ENCODE measurements at places on chromosomes 2 and 18.

DNA sequence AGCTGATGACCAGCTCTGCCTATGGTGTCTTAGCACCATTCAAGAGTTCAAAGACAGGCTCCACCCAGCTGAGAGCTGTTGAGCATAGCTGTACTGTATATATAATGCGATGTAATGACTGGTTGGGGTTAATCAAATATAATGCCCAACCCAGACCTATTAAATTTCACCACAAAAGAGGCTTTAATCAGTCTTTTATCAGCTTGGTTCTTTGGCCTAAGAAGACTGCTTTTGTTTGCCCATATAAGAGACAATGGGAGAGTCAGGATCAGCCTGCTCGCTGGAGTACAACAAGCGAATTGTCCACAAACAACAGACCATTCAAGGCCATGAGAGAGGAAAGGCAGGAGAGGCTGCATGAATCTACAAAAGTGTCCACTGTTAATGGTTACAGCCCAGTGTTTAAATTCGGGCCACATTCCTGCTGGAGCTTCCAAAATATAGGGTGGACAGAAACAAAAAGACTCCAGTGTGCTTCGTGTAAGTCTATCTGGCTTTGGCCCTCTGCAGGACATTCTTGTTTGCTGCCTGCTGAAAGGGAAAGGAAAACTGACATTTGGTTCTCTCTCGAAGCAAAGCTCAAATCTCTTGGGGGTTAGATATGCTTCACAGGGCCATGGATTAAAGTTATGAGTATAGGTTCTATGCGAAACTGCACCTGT is 299.0 kb upstream of the FBXO11 start:
- no peak for DNase-seq

- no peak for DNase-seq
Measured at GRCh38 chr18:35071819-35072247, 30.6 kb downstream of the MAPRE2 start.

GRCh38 chr18:58842978-58843687 is 21.5 kb upstream of the ZNF532 start:
- DNase-seq, result no peak

GRCh38 chr18:2902327-2902726 is 55.5 kb downstream of the EMILIN2 start:
- DNase-seq, result no peak

GRCh38 chr2:235168174-235168979 is 216.6 kb downstream of the SH3BP4 start:
- DNase-seq, result no peak

GRCh38 chr2:138455275-138455674 is 46.3 kb upstream of the SPOPL start:
- DNase-seq, result no peak

DNA sequence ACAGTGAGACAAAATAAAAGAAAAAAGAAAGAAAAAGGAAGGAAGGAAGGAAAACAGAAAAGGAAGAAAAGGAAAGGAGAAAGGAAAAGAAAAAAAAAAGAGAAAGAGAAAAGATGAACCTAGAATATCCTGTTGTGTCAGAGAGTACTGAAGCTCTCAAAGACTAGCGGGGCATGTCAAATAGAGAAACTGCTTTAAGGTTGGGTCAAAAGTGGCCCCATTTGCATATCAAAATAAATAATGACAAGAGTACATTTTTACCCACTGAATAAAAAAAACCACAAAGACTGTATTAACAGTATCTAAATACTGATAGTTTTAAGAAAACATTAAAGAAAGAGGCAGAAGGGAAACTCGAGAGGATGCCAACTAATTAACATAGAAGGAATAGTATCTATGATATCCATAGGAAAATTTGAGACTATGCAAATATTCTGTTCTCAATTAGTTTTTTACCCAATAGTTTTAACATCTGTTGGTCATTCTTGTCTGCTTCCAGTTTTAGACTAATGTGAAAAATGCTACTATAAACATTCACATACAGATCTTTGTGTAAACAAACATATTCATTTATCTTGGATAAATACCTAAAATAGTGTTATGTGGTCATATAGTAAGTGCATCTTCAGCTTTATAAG is 53.2 kb downstream of the SFXN5 start:
- no peak for DNase-seq

DNA sequence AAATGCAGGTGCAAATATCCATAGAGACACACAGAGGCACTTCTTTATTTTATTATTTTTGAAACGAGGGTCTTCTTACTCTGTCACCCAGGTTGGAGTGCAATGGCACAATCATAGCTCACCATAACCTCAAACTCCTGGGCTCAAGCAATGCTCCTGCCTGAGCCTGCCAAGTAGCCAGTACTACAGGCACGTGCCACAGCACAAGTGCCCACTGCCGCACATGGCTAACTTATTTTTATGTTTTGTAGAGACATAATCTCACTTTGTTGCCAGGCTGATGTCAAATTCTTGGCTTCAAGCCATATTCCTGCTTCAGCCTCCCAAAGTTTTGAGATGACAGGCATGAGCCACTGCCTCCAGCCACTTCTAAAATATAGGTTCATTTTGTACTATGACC is 537.6 kb downstream of the THSD7B start:
- no peak for DNase-seq

DNA sequence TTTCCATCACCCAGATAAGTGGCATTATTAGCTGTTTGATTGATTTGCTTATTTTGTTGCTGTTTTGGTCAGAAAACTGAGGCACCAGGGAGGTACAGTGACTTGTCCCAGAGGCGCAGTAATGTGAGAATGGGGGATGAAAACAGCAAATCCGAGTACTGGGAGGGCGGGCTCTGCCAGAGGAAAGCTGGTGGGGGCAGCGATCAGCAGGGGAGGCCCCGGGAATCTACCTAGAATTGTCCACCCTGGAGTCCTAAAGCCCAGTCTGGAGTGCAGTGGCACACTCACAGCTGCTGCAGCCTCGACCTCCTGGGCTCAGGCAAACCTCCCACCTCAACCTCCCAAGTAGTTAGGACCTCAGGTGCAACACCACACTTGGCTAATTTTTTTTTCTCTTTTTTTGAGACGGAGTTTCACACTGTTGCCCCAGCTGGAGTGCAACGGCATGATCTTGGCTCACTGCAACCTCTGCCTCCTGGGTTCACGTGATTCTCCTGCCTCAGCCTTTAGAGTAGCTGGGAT is 17.0 kb upstream of the PTMA start:
- DNase-seq, result no peak

DNA sequence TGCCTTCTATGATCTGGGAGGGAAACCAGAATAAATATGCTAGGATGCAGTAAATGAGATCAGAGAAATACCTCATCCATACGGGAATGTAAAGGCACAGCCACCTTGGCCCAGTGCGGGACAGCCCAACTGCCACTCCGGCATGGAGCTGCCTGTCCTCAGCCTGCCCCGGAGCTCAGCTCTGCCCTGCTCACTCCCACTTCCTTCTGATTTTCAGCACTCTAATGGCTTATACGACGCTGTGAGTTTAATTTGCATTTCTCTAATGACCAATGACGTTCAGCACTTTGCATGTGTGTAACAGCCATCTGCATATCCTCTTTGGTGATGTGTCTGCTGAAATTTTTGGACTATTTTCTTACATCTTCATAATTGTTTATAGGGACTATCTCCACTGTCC is 172.5 kb upstream of the RAB6C start:
- DNase-seq, result no peak

DNA sequence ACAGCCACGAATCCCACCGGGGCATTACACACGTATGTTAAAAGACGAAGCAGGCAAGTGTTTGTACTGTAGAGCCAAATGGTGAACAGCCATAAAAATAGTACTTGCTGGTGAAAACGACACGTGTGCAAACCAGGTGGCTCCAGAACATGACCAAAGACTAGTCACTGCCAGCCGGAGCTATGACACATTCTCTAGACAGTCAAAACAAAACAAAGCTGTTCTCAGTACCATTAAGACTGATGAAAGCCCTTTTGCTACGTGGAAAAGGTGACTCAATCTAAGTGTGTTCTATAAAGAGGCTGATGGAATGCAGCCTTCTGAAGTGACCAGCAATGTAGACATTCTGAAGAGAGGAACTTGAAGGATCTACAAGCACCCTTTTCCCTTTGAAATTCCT is 367.7 kb upstream of the NETO1 start:
- no peak for DNase-seq
